Thoracic aorta endothelial cell (primary cell): ENCODE measurements at places on chromosomes 4 and X. TPM values are rescaled to one million over a fixed set of nuclear protein-coding genes. Genes with fewer than 3 reads are reported as not detected.

Gene TRIM2
- total RNA-seq, result 14.8 and 29.9 TPM in 2 replicates

Gene KLHL13
- total RNA-seq, result 19.0 and 22.1 TPM in 2 replicates

Gene PABPC1L2B
- total RNA-seq, result not detected in 2 replicates

Gene XAGE1A
- total RNA-seq, result not detected in 2 replicates

Gene TACR3
- not detected in 2 replicates for total RNA-seq

Gene SPANXA1
- total RNA-seq, result not detected in 2 replicates

Gene POLA1
- 32.3 and 32.5 TPM in 2 replicates for total RNA-seq
